ENCODE measurements at places on chromosomes 5 and 9.

DNA sequence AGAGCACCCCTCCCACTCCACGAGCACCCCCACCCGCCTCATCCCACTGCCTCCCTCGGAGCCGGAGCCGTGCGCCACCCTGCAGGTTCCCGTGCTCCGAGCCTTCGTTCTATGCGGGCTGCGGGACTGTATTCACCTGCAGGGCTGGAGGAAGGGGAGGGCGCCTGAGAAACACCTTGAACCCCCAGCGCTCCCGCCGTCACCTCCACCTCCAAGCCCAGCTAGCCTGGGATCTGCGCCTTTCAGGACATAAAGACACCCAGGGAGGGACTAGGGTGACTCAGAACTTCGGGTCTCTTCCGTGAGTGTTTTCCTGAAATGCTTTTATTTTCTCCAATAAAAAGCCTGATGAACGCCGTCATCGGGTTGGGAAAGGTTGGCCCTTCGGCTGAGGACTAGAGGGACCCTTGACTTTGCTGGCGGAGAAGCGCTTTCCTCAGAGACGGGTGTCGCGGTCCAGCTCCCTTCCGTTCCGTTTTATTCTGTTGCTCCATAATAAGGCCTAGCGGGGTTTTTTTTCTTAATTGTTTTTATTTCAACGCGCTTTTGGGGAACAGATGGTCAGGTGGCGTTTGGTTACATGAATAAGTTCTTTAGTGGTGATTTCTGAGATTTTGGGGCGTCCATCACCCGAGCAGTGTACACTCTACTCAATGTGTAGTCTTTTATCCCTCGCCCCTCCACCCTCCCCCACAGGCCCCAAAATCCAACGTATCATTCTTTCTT, 4.6 kb downstream of the TLX3 start:
- no peak for DNase-seq

GRCh38 chr9:70113403-70114022, 69.9 kb downstream of the MAMDC2 start:
- DNase-seq, result peak; percentile 42

- DNase-seq, result peak; percentile 92
These were observed 6.9 kb upstream of the OTP start for GRCh38 chr5:77645158-77645994.

DNA sequence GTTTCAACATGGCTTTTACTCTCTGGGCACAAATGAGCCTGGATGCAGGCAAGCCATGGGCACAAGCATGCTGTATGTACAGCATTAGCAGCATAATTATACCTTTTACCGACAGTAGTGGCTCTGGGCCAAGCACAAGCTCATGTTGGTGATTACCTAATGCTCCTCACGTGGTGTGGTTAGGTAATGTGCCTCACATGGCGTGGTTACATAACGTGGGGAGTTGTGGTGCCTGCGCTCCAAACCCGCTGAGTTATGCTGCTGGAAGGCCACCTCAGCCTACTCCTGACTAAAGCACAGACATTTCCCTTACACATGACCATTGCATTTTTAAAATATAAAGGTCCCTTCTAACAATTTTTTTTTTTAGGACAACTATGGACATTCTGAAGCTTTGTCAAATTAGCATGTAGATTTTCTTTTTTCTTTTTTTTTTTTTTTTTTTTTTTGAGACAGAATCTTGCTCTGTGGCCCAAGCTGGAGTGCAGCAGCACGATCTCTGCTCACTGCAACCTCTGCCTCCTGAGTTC, 794.0 kb downstream of the EFNA5 start:
- DNase-seq, result no peak

DNA sequence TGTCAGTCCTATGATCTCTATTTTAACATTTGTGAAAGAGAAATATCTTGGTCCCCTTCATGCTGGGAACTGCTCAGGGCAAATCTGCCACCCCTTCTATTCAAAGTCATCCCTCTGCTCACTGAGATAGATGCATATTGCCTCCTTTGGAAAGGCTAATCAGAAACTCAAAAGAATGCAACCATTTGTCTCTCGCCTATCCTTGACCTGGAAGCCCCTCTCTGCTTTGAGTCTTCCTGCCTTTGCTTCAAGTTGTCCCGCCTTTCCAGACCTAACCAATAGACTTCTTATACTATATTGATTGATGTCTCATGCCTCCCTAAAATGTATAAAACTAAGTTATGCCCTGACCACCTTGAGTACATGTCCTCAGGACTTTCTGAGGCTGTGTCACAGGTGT, 97.0 kb downstream of the PSAT1 start:
- DNase-seq, result no peak

GRCh38 chr9:136520053-136520540, 25.8 kb downstream of the NOTCH1 start:
- no peak for DNase-seq

DNA sequence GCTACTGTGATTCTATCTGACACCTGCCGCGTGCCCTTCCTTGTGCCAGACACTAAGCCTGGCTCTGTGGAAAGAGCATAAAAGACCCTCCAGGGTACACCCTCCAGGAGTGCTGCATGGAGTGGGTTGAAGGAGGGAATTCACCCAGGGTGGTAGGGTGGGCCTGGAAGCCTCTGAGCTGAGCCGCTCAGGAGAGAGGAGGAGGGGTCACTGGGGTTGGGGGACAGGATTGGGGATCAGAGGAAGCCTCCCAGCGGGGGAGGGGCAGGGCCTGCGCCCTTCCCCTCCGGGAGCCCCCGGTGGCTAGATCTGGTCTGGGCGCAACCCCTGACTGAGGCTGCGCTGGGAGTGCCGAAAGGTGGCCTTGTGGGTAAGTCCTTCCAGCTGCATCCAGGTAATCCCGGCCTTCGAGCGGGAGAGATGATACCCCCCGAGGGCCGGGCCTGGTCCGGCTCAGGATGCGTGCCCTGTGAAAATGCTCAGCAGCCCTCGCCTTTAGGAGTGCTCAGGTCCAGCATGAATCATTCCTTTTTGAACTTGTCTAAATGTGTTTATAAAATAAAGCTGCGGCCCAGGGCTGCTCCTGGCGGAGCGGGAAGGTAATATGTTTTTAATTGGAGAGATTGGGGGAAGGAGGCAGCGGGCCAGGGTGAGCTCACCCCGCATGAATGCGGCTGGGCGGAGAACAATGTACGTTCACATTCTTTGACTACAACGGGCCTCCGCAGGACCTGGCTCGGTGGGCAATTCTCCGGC, 118.1 kb upstream of the SMIM23 start:
- DNase-seq, result no peak

Data from GM13977 (cell line).